CD8-positive, alpha-beta T cell (primary cell): ENCODE measurements at places on chromosomes 11 and 22.

- no peak for DNase-seq
Observed at GRCh38 chr11:19246816-19247215, 6.1 kb upstream of the E2F8 start.

DNA sequence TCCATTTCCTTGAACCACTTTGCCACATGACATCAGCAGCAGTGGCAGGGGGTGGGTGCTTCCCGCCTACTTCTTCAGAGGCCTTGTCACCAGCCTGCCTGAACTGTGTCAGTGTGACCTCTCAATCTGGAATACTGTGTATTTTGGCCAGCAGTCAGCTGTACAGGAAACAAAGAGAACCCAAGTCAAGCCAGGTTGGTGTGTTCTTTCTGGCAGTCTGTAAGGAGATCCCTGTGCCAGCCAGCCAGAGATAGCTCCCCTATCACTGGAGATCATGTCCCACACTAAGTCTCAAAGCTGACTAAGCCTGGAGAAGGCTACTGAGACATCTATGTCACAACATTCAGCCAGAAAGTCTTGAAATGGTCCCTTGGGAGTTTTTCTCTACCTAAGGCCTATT is 142.1 kb downstream of the TRPC6 start:
- no peak for DNase-seq

DNA sequence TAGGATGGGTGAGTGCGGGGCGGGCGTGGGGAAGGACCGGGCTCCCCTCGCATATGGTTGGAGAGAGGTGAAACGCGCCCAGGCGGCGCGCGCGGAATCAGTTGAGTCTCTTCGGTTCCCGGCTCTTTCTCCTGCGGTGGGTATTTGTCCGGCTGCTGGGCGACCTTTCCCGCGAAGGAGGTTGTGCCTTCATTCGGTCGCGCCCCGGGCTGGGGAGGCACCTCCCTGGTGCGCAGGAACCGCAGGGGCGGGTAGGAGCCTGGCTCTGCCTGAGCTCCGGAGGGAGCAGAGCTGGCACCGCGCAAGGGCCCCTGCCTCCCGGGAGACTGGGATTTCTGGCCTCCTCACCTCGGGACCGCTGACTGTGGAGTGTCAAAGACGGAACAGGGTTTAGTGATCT is 27.5 kb downstream of the SAA4 start:
- DNase-seq = no peak

DNA sequence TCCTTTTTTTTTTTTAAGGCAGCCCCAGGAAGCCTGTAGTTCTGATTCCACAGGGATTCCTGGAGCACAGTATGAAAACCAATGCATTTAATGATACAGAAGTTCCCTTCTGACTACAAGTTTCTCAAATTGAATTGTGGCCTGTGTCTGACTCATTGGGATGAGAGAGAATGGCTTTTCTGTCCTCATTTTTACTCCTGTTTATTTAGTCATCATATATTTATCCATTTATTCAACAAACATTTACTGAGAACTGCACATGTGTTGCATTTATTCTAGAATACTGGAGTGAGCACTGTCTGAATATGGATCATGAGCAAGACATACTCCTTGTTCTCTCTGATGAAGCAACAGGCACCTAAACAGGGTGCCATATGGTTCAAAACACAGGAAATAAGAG is 231.2 kb downstream of the NTM start:
- DNase-seq = no peak

DNA sequence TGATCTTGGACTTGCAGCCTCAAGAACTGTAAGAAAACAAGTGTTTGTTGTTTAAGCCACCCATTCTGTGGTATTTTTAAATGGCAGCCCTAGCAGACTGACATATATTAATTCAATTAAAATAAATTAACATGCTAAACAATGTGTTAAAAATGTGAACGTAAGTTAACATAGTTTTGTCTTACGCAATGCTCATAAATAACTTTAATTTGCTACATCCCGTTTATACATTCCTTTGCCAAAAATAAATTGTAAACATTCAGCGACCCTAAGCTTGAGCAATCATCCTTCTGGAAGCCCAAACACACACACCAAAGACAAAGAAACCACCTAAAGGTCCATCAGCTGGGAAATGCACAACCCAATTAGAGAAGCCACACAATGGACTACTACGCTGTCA is 70.4 kb downstream of the CELSR1 start:
- DNase-seq = no peak

DNA sequence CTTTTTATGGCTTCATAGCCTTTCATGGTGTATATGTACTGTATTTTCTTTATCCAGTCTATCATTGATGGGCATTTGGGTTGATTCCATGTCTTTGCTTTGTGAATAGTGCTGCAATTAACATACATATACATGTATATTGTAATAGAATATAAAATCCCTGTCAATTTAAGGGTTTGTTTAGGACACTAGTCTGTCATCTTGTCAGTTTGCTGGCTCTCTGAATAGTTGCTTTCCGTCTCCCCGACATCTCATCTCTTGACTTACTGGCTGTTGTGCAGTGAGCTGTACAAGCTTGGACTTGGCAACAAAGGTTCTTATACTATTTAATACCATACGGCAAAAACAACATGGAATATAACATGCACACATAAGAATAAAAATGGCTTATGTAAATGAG is 1487.5 kb downstream of the LRRC4C start:
- no peak for DNase-seq

- no peak for DNase-seq
Observed at GRCh38 chr11:58024601-58025091, 965 bp downstream of the OR9Q1 start.

DNA sequence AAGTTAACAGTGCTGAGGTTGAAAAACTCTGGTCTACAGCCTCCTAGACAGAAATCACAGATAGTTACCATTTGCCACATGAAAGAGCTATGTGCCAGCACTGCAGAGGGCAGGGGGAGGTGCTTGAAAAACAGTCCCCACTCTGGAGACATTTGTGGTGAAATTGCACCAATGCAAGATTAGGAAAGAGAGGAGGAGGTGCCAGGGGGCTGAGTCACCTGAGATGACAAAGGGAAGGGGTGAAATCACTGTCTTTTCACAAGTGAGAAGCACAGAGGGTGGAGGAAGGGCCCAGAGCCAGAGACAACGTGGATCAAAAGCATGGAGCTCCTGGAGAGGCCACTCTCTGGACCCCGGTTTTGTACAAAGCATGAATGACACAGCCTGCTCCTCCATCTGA is 196.3 kb downstream of the BUD13 start:
- DNase-seq = no peak

- no peak for DNase-seq
Observed at GRCh38 chr11:76742902-76743301, 40.3 kb upstream of the TSKU start.

DNA sequence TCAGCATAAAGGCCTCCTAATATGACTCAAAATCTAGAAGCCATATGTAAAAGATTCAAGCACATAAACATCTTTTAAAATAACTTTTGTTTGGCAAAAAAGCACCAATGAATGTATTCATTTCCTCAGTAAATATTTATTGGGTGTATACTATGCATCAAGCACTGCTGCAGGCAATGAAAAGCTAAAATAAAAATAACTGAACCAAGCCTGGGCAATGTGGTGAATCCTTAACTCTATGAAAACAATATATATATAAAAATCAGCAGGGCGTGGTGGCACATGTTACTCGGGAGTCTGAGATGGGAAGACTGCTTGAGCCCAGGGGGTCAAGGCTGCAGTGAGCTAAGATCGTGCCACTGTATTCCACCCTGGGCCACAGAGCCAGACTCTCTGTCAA is 27.8 kb downstream of the PIK3C2A start:
- DNase-seq = no peak
